ENCODE measurements at places on chromosomes 1 and 21. TPM values are rescaled to one million over a fixed set of nuclear protein-coding genes. Genes with fewer than 3 reads are reported as not detected.

GRCh38 chr1:13663969-13664368 lies 36.0 kb upstream of the PRDM2 start:
- no peak for DNase-seq

DNA sequence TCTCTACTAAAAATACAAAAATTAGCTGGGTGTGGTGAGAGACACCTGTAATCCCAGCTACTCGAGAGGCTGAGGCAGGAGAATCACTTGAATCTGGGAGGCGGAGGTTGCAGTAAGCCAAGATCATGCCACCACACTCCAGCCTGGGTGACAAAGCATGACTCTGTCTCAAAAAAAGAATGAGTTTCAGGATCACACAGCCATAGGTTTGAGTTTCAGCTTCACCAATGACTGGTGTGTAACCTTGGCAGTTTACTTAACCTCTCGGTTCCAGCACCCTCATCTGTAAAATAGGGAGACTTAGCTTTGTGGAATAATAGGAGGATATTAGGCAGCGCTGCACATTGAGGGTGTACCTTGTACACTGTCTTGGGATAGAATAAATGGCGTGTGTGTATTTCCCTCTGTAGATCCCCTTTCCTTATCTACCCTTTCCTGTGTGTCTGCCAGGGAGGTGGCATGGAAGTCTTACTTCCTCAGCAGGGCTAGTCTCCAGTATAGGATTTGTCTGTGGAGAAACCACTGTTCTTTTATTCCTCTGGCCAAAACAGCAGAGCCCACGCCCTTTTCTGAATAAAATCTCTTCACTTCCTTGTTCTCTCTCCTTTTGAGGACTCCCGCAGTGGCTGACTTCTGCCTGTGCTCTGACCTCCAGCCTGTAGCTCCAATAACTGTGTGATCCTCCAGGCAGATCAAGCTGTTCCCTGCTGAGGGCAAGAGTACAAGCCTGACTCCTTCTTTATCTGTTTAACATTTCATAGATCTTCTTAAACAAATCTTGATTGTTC lies 90.4 kb downstream of the HHAT start:
- no peak for DNase-seq

GRCh38 chr1:235553112-235553551 lies 48.9 kb upstream of the B3GALNT2 start:
- no peak for DNase-seq

Gene IGSF5
- not detected for total RNA-seq

All from NCI-H460 (cell line).